ENCODE measurements at places on chromosomes 1 and 21.

- DNase-seq = no peak
Measured at GRCh38 chr1:26046246-26047095, 553 bp upstream of the SLC30A2 start.

- no peak for DNase-seq
Measured at GRCh38 chr1:228842094-228842775, 107.0 kb downstream of the RHOU start.

DNA sequence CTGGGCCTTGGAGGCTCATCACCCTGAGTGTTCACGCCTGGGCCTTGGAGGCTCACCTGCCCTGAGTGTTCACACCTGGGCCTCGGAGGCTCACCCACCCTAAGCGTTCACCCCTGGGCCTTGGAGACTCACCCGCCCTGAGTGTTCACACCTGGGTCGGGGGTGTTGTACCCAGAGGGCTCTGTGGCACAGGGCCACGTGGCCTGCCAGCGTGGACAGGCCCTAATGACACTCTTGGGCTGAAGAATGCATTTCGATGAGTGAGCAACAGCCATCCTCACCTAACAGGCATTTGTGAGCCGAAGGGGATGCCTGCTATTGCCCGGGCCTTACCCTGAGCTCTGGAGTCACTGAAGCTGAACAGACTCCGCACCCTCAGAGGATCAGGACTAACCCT is 17.5 kb downstream of the SLC19A1 start:
- DNase-seq = no peak

- no peak for DNase-seq
Measured at GRCh38 chr1:43719063-43719462, 11.7 kb downstream of the ST3GAL3 start.

DNA sequence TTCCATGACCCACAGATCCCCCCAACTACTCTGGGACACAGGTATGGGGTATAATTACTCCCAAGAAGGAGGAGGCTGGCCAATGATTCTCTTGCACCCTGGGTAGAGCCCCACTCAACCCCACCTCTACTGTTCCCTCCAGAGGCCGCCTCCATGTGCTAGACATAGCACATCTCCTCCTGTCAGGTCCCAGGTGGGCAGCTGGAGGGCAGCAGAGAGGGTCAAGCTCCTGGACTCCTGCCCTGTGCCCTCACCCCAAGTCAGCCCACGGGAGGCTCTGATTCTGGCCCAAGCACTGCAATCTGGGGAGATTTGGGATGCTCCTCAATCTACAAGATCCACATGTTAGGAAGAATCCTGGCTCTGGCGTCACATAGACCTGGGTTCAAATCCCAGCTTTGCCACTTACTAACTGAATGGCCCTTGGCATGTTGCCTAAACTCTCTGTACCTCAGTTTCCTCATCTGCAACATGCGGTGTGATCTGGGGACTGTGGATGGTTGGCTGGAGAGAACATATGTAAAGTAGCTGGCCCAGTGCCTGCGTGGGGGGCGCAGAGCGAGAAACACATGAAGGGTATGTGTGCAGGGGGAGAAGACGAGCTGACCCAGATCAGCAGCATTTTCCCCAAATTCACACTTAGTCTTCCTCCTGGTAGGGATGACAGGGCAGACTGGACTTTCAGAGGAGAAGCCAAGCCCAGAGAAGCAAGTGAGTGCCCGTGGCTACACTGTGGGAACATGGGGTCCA is 23.2 kb downstream of the TNNT2 start:
- no peak for DNase-seq
